ENCODE measurements at places on chromosomes 2 and 18. TPM values are rescaled to one million over a fixed set of nuclear protein-coding genes. Genes with fewer than 3 reads are reported as not detected.

Gene CFC1
- not detected for polyA plus RNA-seq

Gene PAIP2B
- 2.1 TPM for polyA plus RNA-seq

DNA sequence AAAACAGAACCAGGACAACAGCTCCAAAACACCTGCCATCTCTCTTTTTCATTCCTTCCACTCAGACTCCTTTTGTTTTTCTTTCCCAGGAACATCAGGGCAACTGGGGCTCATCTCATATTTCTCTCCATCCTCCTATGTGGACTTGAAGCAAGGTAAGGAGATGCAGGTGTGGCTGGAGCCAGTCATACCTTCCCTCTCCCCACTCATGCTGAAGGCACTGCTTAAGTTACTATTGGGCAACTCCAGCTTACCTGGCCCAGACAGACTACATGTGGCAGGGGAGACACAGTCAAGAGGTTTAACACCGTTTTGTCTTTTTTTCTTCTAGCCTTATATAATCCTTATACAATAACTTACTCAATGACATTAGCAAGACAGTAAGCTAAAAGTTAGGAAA is 38.4 kb downstream of the LAMA1 start:
- H3K4me3 ChIP-seq: no peak overlapping the region
- no peaks in the 10 kb centered on the region for H3K36me3 ChIP-seq
- DNase-seq: no peak
- no peaks in the 10 kb centered on the region for H3K4me1 ChIP-seq
- no peaks in the 10 kb centered on the region for H3K27me3 ChIP-seq

Gene RAB11FIP5
- polyA plus RNA-seq: 24.0 TPM

DNA sequence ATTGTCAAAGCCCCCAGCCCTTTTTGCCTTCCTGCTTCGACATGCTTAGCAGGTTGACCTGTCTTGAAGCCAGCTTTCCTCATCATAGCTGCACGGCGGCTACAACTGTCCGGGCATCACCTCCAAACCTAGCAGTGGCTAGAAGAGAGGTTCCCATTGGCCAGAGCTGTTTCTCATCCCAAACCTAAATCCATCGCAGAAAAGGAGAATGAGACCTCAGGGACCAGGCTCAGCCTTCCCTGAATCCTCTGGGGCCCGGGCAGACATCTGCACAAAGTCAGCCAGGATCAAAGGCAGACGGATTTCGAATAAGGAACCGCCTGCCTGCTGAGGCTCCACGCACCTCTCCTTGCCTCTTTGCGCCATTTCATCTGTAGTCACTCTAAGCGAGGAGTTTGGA is 101.7 kb upstream of the SLC66A3 start:
- H3K36me3 ChIP-seq: no peaks in the 10 kb centered on the region

Gene GRHL1
- polyA plus RNA-seq: 0.06 TPM

GRCh38 chr18:7585276-7585670 is 18.2 kb downstream of the PTPRM start:
- H3K4me1 ChIP-seq: no peaks in the 10 kb centered on the region
- H3K27me3 ChIP-seq: no peaks in the 10 kb centered on the region
- no peak overlapping the region for H3K4me3 ChIP-seq
- no peak for DNase-seq

Gene FOXD4L1
- not detected for polyA plus RNA-seq

DNA sequence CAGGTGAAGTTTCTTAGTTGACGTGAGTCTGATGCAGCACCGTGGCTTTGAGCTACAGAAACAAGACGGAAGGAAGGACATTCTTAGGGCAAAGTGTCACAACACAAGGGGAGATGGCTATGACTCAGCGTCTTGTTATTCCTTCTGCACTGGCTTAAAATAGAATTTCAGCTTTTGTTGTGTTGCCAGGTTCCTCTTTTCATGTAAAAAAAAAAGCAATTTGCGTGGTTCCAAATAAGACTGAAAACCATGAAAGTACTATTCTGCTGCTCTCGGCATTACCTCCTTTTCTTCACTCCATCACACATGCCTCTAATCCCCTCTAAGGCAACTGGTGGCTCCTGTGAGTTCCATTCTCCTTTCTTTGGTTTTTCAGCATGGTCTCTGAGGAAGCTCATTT is 150.1 kb downstream of the ANTXR1 start:
- peaks cover 13% of the 10 kb centered on the region for H3K27me3 ChIP-seq
- H3K4me3 ChIP-seq: no peak overlapping the region
- H3K27ac ChIP-seq: no peak overlapping the region
- peak; percentile 6 for DNase-seq

Gene LIPG
- polyA plus RNA-seq: not detected

GRCh38 chr2:101974663-101975062 is 17.1 kb upstream of the IL1R2 start:
- DNase-seq: no peak
- H3K36me3 ChIP-seq: no peaks in the 10 kb centered on the region
- no peak overlapping the region for H3K27ac ChIP-seq
- H3K27me3 ChIP-seq: no peaks in the 10 kb centered on the region
- no peak overlapping the region for H3K4me3 ChIP-seq

DNA sequence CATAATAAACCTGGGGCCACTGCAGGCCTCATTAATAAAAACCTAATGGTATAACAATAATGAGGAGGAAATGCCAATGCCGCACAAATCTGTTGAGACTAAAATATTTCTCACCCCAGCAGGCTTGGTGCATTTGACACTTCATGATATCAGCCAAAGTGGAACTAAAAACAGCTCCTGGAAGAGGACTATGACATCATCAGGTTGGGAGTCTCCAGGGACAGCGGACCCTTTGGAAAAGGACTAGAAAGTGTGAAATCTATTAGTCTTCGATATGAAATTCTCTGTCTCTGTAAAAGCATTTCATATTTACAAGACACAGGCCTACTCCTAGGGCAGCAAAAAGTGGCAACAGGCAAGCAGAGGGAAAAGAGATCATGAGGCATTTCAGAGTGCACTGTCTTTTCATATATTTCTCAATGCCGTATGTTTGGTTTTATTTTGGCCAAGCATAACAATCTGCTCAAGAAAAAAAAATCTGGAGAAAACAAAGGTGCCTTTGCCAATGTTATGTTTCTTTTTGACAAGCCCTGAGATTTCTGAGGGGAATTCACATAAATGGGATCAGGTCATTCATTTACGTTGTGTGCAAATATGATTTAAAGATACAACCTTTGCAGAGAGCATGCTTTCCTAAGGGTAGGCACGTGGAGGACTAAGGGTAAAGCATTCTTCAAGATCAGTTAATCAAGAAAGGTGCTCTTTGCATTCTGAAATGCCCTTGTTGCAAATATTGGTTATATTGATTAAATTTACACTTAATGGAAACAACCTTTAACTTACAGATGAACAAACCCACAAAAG is 580.9 kb upstream of the TMEFF2 start:
- H3K36me3 ChIP-seq: no peaks in the 10 kb centered on the region
- no peaks in the 10 kb centered on the region for H3K4me1 ChIP-seq
- H3K27ac ChIP-seq: no peak overlapping the region
- DNase-seq: no peak
- H3K4me3 ChIP-seq: no peak overlapping the region

DNA sequence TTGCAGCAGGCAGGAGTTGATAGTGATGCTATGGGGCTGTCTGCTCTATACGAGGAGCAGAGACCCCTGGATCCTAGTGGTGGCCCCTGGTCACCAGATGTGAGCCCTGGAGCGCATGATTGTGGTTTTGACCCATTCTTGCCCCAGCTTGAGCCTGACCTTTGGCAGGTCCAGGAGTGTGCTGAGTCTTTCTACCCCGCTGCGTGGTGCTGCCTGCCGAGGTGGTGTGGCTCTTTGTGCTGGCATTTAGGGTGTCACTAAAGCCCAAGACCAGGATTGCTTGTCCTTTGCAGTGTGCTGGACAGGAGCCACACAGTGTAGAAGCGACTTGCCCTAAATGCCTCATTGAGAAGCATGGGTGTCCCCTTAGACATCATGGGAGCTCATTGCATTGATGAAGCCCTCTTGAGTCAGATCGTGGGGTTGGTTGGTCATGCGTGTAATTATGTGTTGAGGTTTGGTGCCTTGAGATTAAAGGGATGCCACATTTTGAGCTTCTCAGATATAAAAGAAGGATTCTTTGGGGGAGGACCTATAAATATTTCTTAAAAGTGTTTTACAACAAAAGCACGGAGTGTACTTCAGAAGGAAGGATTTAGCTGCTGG is 88.3 kb downstream of the AGAP1 start:
- DNase-seq: no peak
- H3K27ac ChIP-seq: no peak overlapping the region
- no peak overlapping the region for H3K4me3 ChIP-seq
- H3K4me1 ChIP-seq: no peaks in the 10 kb centered on the region
- H3K27me3 ChIP-seq: no peaks in the 10 kb centered on the region

- no peaks in the 10 kb centered on the region for H3K36me3 ChIP-seq
- H3K27me3 ChIP-seq: no peaks in the 10 kb centered on the region
- H3K27ac ChIP-seq: no peak overlapping the region
- H3K4me1 ChIP-seq: no peaks in the 10 kb centered on the region
These were observed 288.2 kb upstream of the HS6ST1 start for GRCh38 chr2:128606837-128607236.
